CD4-positive, alpha-beta T cell treated with Interleukin-10 for 1 hour (primary cell): ENCODE measurements at places on chromosomes 5 and 9.

- DNase-seq, result no peak
Measured at GRCh38 chr9:79641070-79641469, 69.3 kb downstream of the TLE4 start.

DNA sequence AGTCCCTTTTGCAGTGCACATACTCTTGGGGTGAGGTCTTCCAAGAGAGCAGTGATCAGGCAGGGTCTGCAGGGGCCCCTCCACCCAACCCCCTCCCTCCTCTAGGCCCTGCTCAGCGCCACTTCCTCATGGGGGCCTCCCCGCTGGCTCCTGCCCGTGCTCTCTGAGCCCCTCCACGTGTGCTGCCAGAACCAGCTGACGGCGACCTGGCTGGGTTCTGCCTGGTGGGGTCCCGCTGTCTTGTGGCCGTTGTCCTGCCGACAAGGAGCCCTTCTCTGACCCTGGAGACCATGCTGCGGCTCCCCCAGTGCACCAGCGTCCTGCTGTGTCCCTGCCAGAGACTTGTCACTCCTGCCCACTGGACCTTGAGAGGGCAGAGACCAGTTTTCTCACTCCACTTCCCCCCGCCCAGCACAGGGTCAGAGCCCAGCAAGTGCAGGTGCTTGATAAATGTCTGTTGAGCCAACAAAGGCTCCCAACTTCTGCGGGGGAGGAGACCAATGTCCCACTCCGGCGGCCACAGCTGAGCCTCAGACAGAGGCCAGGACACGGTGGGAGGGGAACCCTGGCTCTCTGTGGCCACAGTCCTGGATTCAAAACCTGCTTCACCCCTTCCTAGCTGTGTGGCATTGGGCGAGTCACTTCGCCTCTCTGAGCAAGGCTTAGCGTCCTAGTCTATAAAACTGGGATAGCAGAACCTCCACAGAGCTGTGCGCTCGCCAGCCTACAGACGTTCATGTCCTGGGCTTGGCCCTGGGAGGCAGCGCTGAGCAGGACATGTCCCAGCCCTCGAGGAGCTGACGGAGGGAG lies 24.8 kb downstream of the SARDH start:
- DNase-seq, result no peak

DNA sequence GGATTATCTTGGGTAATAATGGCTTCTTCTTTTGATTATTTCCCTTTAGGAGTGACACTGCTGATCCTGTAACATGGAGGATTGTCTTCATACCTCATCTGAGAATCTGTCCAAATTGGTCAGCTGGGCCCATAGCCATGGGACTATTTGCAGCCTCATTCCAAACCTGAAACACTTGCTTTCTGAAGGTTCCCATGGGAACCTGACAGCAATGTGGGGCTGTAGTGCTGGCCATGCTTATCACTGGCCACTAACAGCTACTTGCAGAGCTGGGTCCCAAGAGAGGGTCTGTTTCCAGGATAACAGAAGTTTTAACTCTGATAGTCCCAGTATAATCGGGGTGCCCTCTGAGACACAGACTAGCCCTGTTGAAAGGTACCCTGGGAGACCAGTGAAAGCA lies 87.4 kb downstream of the KIAA1958 start:
- DNase-seq, result no peak

DNA sequence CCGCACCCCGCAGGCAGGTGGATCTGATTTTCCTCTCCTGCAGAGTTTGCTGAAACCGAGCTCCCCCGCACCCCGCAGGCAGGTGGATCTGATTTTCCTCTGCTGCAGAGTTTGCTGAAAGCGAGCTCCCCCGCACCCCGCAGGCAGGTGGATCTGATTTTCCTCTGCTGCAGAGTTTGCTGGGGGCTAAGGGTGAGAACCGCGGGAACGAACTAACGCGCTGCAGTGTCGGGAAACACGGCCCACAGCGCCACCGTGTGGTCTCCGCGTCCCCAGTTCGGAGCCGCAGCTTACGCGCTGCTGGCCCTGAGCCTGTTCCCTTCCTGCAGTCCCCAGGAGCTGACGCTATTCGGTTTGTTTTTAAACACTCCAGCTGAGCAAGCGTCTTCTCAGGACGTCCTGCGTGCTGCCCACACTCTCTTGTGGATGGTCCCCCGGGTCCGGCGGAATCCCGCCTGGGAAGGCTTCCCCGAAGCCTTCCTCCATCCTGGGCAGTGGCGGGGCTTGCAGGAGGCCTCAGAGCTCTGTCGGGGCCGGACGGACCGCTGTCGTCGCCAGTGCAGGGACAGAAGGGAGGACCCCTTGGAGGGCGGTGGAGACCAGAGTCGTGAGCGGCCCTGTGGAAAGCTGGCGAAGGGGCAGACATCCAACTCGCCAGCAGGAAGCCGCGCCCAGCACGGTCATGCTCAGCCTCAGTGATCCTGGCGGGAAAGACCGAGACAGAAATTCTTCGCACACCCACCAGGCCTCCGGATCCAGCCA lies 121.2 kb upstream of the LPCAT1 start:
- DNase-seq, result peak; percentile 75

GRCh38 chr9:35972093-35972492 lies 14.1 kb upstream of the OR2S2 start:
- peak; percentile 23 for DNase-seq

GRCh38 chr5:119309326-119309725 lies 46.5 kb upstream of the TNFAIP8 start:
- DNase-seq, result no peak

- DNase-seq, result no peak
Measured at GRCh38 chr9:92761686-92762085, 2.9 kb downstream of the BICD2 start.

- no peak for DNase-seq
Measured at GRCh38 chr5:51468196-51468595, 84.9 kb downstream of the ISL1 start.

DNA sequence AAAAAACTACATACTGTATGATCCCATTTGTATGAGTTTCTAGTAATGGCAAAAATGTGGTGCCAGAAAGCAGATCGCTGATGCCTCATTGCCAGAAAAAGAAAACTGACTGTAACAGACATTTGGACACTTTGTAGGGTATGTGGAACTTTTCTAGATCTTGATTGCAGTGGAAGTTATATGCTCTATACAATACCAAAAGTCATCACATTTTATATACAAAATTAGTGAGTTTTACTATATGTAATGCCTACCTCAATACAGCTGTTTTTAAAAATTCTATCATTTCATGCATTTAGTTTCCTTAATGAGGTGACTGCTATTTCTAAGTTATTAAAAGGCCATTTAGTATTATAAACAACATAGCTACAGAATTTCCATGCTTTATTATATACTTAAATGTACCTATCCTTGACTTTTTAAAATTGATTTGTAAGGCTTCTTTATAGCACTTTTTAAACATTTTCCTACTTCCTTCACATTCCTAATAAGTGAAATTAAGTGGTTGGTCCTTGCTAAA lies 199.9 kb downstream of the CWC27 start:
- DNase-seq, result no peak

- peak; percentile 7 for DNase-seq
Measured at GRCh38 chr9:135701067-135701958, 672 bp upstream of the KCNT1 start.

- no peak for DNase-seq
Measured at GRCh38 chr5:91712718-91713117, 329.6 kb upstream of the ARRDC3 start.

DNA sequence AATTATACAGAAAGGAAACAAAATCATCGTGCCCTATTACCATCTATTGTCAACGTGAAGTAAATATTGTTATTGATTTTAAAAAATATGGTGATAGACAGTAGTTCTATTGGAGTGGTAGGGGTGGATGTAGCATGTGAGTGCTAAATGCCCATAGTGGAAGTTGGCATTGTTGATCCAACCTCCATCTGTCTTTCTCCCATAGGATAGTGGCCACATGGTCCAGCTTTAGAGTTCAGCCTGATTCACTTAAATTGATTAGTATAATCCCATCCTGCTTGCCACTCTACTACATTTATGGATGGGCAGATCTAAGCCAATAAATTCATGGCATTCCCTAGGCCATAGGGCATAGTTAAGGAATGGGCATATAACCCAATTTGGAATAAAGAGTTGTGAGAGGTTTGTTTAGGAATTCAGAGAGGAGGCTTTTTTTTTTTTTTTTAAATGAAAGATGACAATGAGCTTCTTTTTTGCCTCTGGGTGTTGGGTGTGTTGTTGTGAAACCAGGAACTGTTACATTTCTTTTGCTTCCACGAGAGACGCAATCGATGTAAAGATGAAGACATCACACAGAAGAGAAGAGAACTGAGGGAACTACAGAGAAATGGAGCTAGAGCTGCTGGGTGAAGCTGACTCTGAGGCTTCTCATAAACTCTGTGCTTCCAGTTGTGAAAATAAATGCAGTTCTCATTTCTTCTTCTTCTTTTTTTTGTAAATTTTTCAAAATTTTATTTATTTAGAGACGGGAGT lies 12.5 kb upstream of the CHD1 start:
- DNase-seq, result no peak

DNA sequence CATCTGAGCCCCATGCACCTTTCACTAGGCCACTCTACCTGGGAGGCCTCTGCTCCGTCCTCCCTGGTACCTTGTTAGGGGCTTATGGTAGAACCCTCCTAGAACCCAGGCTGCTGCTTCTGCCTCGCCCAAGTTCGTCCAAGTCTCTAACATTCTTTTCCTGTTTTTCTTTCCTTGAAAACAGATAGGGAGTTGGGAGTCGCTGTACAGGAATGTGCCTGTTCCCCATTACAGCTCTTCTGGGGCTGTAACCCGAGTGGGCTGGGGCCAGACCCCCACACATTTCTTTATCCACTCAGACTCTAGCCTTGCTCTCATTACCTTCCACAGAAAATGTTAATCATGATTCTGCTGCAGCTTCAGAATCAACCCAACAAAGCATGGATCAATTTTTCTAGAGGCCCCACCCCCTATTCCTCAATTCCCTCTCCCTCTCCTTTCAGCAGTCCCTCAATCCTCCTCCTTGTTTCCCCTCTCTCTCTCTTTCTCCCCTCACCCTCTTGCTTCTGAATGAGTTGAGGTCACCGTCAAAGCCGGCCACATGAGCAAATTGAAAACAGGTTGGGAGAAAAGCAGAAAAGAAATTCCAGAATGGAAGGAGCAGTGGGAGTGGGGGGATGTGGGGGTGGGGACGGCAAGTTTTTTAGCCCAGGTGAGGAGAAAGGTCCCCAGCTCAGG lies 193.8 kb upstream of the TRIM32 start:
- DNase-seq, result no peak

DNA sequence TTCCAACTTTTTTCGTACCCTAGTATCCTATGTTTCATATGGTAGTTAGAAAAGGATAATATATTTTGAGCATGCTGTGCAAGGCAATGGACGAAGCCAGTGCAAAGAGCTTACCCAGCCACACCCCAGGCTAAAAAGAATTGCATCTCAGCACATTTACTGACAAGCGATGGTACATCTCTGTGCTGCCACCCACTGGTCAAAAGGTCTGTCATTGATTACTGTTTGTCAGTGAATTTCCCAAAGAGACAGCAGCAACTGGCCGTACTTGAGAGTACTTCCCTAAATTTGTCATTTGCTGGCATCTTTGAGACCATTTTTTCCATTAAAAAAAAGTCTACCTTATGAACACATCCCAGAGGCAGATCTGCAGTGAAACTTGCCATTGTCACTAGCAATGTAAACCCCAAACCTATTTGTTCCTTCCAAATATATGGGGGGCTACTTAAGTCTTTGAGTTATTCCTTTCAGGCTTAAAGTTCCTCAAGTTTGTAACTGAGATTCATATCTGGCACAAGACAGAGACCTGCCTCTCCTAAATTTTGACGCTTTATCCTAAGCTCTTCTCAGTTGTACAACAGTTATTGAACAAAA lies 184.3 kb downstream of the CTNND2 start:
- DNase-seq, result peak; percentile 3

DNA sequence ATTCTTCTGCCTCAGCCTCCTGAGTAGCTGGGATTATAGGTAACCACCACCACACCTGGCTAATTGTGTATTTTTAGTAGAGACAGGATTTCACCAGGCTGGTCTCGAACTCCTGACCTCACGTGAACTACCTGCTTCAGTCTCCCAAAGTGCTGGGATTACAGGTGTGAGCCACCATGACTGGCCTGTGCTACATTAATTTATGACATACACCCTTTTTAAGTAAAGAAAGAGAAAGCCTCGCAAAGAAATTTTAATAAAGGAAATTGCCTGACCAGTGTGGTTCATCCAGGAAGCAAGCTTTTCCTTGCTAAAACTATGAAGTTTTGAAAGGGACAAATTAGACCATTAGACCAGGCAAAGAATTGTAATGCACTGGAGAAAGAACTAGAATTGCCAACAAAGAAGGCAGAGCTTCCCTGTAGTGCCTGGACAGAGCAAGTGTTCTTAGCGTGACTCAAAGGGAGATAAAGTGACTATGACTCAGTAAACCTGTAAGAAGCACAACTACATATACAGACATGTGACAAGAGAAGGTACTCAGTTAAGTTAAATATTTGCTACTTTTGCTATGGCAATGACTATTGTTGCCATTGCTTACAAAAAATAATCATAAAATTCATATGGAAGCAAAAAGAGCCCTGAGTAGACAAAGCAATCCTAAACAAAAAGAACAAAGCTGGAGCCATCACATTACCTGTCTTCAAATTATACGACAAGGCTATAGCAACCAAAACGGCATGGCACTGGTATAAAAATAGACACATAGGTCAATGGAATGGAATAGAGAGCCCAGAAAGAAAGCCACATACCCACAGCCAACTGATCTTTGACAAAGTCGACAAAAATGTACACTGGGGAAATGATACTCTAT lies 54.6 kb downstream of the FYB1 start:
- peak; percentile 53 for DNase-seq

- DNase-seq, result no peak
Measured at GRCh38 chr9:26809795-26810194, 82.8 kb downstream of the CAAP1 start.

- DNase-seq, result no peak
Measured at GRCh38 chr9:127066060-127066850, 56.2 kb downstream of the ANGPTL2 start.

DNA sequence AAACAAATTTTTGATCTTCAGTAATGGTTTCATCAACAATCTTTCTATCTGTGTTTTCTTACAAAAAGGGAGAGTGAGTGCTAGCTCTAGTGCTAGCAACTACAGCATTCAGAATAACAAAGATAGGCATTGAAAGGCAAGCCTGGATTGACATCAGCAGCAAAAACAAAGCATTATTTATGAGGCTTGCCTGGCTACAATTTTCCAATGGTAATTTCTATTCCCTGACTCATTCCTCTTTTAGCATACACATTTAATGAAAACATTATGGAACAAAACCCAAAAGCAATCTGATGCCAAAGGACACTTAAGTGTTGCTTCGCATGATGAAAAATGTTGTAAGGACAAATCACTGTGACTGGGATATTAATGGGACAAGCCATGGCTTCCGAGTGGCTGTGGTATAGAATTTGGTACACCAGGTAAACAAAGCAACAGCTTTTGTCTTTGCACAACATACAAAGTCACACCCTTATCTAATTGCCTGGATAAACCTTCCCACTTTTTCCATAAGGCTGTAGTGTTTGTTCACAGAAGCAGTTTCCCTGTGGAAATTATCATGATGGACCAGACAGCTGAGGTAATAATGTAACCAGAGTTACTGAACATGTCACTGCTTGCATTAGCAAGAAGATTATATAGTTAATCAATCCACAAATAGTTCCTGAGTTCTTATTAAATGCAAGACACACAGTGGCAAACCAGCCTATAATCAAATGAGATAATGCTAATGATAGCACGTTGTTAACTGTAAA lies 179.8 kb upstream of the EDIL3 start:
- no peak for DNase-seq

- DNase-seq, result no peak
Measured at GRCh38 chr9:87588339-87588738, 90.7 kb downstream of the DAPK1 start.
